ENCODE measurements at places on chromosomes 12 and 14.

GRCh38 chr12:64019101-64019500, 174.6 kb downstream of the SRGAP1 start:
- DNase-seq = no peak

DNA sequence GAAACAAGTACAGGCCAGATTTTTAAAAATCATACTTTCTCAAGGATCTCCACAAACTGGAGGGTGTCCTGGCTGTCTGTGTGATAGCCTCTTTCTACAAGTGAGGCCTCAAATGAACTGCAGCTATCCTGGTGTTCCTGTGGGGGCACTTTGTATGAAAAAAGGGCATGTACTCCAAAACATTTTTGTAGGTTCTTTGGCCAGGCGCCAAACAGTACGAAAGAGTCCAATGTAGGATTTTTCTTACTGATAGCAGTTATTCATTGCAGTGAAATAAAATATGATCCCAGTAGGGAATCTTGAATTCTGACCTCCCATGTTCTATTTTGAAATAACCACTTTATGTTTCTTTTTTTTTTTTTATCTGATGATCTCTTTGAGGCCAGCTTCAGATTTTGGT, 381.7 kb downstream of the PAWR start:
- no peak for DNase-seq

- DNase-seq = no peak
These were observed 44.0 kb downstream of the TAOK3 start for GRCh38 chr12:118328486-118329330.

GRCh38 chr12:79891506-79892162, 43.3 kb downstream of the PPP1R12A start:
- no peak for DNase-seq

- no peak for DNase-seq
These were observed 9.7 kb downstream of the NRIP2 start for GRCh38 chr12:2825132-2825531.

- no peak for DNase-seq
These were observed 89.4 kb downstream of the ATP23 start for GRCh38 chr12:58030566-58031279.

GRCh38 chr14:91299121-91300115, 54.9 kb upstream of the GPR68 start:
- no peak for DNase-seq

DNA sequence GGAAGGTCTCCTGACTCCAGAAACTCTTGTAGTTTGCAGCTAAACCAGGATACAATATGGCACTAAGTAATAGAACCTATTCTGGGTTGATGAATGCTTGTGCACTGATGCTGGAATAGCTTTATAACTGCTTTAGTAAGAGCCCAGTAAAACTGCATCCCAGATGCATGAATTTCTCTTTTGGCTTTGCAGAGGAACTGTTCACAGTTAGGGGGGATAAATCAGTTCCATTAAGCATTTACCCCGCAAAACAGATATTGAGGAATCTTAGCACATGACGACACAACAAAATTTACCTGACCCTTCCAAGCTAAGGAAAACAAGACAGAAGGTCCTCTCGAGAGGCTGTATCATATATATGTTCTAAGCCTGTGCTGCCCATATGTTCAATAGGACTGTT, 457.4 kb downstream of the FOXG1 start:
- DNase-seq = no peak

- no peak for DNase-seq
These were observed 102.1 kb upstream of the FSCB start for GRCh38 chr14:44609201-44609600.

Data from skeletal muscle cell (primary cell).